Esophagus squamous epithelium (tissue), 5 donors: ENCODE measurements at places on chromosomes 2 and 18.

GRCh38 chr18:32773382-32773712 lies 524 bp upstream of the KLHL14 start:
- no peak for DNase-seq

DNA sequence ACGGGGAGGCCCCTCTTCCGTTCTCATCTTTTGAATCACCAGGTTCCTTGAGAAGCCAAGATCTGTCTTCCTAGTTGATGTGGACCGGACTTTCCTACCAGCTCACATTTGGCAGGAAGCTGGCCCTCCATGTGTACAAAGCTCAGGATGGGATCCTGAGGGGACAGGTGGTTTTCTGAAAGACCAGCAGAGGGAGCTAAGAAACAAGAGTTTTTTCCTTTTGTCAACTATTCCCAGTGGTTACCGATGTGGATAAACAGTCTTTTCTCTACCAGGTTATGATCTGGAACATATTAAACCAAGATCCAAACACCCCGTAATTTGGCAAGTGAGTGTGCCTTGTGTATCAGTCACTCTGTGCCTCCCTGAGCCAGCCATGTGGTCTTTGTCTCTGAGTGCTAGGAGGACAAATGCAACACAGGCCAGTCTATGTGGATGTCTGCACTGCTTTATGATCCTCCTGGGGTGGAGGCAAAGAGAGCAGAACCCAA lies 25.1 kb upstream of the ARHGAP25 start:
- DNase-seq: no peak

DNA sequence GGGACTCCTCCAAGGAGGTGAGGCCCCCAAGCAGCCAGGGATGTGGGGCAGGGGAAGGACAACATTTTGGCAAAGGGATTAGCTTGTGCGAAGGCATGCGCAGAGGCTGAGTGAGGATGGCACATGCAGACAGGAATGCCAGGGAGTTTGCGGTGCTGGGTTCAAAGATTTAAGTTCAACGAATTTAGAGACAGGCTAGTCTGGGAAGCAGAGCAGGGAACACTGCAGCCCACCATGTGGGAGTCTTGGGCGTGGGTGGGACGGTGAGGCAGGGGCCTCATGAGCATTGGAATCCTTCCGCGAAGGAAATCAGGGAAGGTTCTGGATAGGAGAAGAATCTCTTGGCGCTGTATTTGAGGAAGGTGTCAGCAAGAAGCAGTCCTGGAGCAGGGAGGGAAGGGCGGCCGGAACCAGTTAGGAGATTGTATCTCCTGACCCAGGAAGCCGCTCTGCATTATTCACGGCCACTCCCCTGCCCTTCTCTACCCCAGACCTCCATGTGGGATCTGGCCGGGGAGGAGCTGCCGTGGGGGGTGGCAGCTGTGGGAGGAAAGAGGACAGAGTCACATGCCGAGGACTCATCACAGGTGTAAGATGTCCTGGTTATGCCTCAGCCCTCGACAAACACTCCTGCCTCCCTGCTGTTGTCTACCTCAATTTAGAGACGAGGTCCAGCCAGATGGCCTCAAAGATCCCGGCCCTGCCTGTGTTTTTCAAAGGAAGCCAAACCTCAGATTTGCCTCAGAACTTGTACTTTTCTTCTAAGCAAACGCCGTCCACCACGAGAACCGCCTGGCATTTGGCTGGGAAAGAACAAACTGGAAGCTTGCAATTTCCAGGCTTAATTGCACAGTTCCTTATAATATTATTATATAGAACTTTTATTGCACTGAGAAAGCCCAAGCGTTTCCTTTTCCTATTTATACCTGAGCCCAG lies 123.7 kb upstream of the SMAD2 start:
- DNase-seq: no peak

GRCh38 chr2:174031226-174031625 lies 66.1 kb upstream of the SP3 start:
- DNase-seq: no peak

GRCh38 chr2:43219383-43220228 lies 6.8 kb downstream of the ZFP36L2 start:
- DNase-seq: peak; percentile 65

DNA sequence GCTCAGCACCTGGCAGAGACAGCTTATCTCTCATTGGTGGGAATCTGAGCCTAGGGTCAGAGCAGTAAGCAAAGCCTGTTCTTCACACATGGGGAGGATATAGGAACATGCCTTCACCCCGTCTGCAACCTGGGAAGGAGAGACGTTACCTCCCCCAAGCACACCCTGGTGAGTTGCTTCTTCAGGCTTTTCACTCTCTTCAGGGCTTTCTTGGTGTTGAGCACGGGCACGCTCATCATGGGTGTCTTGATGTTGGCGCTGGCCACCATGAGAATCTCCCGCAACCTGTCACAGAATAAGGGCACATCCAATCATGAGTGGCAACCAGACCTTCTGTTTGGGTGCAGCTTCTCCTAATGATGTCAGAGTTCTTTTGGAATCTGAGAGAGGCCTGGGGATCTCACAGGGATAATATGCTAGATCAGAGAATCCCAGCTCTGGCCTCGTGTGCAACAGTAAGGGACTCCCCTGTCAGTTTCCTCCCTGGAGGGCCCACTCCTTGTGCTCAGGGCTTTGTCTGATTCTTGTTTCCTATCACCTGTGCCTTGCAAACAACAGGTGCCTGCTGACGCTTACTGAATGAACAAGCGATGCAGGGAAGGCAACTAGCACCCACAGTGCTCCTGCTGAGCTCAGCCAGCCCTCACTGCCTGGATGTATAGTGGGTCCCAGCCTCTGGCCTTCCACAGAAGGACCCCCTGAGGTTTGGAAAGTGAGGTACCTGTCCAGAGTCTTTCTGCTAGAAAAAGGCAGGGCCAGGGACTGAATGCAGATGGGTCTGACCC lies 66.3 kb downstream of the POLR1A start:
- no peak for DNase-seq

DNA sequence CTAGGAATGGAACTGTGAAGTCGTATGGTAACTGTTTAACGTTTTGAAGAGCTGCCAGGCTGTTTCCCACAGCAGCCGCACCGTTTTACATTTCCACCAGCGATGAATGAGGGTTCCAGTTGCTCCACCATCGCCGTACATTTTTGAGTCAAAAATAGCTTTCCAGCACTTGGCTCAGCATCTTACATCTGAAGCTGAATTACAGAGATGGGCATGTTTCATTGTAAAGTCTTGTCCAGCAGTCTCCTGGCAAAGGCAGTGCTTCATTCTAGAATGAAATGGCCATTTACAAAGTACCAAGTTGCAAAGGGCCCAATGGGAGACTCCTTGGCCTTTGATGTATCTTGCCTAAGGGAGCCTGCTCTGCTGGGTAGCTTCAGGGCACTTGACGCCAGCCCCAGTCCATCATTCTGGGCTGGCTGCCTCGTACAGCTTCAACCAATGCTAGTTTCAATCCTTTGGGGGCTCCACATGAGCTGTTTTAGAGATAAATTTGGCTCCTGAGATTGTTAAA lies 45.1 kb downstream of the ATIC start:
- DNase-seq: no peak

DNA sequence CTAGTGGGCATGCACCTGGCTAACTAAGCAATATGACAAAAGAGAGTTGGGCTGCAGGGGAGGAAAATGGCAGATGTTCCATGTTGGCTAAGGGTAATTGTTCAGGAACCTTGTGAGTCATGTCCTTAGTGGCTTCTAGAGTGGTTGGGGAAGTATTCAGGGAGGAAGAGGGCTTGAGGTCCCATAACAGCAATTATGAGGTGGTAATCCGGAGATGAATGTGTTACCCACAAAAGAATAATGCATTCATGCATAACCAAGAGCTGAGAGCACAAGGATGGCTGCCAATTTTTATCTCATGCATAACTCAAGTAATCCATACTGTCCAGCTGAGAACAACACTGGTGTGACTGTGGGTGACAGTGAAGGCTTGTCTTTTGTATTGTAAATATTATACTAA lies 42.9 kb downstream of the TMEFF2 start:
- DNase-seq: no peak

GRCh38 chr18:36850527-36851201 lies 21.7 kb downstream of the KIAA1328 start:
- DNase-seq: no peak

DNA sequence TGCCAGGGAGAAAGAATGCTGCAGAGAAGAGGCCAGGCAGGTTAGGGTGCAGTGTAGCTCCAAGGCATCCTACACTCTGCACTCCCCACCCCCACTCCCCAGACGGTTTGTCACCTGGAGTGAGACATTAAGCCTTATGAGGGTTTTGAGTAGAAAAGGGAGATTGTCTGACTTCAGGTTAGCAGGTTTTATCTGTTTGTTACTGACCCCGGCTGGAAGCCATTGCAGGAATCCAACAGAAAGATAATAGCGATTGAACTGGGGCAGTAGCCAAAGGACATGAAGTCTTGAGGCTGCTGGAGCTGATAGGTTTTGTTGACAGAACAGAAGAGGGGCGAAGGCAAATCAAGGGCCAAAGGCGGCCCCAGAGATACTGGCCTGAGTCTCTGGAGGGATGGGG lies 36.0 kb upstream of the OR6B3 start:
- DNase-seq: no peak

DNA sequence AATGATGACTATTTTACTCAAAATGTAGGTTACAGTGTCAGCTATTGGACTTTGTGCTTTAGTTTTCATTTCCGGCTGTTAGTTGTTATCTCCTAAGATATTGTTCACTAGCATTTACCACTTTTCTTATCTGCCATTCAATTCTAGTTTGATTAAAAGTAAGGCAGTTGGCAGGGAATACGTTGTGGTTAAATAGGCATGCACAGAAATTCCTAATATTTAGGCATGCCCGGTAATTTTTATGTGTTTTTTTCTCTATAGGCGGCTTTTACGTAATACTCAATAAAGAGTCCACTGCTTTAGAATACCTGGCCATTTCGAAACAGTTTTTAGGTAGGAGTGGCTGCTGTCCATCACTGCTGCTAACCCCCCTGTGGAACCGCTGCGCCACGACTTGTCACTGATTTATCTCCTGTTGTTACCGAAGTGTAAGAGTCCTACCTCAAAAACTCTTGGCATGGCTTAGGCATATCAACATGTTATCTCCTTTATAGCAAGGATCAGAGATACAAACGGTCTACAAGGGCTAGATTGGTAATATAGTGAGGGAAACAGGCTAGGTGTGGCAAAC lies 39.5 kb downstream of the BABAM2 start:
- DNase-seq: no peak

GRCh38 chr2:109473616-109474318 lies 140.0 kb downstream of the SEPTIN10 start:
- no peak for DNase-seq

- DNase-seq: no peak
Measured at GRCh38 chr2:212913640-212914306, 237.6 kb downstream of the IKZF2 start.

DNA sequence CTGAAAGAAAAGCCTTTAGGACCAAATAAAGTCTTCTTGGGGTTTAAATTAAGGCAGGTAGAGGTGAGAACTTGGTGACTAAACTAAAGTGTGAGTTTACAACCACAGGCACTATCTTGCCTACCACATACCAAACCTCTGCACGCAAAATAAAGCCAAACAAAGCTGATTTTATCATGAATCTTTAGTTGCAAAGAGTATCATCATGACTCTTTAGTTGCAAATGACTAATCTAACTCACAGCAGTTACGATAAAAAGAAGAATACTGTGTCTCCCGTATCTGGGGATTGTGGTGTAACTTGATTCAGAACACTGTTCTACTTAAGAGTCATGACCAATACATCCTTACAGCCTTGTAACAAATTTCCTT lies 11.2 kb downstream of the CFAP210 start:
- DNase-seq: no peak

DNA sequence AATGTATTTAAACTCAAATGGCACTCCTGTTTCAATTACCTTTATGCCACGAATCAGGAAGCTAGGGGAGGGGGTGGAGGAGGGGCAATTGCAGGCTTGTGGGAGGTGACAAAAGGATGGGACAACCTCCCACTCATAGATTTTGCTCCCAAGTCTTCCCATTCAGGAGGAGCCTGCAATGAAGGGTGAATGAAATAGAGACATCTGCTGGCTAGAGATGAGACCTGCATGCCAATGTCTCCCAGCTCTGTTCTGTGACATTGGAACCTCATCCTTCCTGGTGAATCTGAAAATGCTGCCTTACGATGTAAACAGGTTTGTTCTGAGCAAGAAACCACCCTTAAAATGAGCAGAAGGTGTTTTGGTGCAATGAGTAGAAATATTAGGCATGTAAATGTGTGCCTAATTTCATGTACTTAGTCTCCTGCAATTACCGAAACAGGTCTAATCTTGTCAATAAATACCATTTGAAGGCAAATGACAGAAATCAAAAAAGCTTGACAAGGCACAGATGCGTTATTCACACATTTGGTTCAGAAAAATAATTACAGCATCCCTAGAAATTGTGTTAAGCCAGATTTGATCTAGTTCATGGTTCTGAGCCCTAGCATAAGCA lies 2.7 kb upstream of the PID1 start:
- no peak for DNase-seq

GRCh38 chr2:216546241-216546640 lies 47.6 kb downstream of the RPL37A start:
- no peak for DNase-seq

- DNase-seq: no peak
Measured at GRCh38 chr2:152046940-152047339, 51.9 kb downstream of the CACNB4 start.

- DNase-seq: no peak
Measured at GRCh38 chr2:183927406-183928325, 670.7 kb upstream of the ZNF804A start.

DNA sequence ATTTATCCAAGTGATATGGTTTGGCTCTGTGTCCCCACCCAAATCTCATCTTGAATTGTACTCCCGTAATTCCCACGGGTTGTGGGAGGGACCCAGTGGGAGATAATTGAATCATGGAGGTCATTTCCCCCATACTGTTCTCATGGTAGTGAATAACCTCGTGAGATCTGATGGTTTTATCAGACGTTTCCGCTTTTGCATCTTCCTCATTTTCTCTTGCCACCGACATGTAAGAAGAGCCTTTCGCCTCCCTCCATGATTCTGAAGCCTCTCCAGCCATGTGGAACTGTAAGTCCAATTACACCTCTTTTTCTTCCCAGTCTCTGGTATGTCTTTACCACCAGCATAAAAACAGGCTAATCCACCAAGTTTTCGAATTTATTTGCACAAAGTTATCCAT lies 20.3 kb upstream of the CHST10 start:
- DNase-seq: no peak
